DMS79 treated with DMSO at 0.1 percent for 48 hours (cell line): ENCODE measurements at places on chromosomes 5 and 9.

DNA sequence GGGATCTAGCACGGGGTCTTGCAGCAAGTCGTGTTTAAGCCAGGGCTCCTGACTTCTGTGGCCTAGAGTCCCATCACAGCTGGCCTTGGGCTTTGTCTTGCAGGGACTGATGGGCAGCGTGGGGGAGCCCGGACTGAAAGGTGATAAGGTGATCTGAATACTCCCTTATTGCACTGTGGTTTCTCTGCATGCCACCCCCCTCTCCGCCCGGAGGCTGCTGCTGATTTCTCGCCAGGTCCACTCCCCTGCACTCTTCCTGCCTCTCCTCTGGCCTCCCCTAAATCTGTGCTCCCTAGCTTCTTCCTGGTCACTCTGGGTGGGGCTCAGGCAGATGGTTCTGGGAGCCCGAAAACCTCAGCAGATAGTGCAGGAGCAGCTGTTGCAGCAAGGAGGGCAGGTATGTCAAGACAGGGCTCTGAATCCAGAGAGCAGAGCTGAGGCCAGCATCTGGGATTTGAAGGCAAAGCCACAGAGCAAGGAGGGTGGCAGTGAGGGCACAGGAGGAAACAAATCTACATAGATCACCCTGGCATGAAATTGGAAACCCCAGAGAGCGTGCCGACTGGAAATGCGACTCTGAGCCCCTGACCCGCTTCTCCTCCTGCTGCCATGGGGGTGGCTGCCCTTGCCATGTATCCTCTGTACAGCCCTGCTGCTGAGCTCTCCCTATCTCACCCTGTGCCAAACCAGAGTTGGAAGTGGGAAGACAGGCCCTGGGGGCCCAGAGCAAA, 76.5 kb downstream of the COL27A1 start:
- DNase-seq = no peak

DNA sequence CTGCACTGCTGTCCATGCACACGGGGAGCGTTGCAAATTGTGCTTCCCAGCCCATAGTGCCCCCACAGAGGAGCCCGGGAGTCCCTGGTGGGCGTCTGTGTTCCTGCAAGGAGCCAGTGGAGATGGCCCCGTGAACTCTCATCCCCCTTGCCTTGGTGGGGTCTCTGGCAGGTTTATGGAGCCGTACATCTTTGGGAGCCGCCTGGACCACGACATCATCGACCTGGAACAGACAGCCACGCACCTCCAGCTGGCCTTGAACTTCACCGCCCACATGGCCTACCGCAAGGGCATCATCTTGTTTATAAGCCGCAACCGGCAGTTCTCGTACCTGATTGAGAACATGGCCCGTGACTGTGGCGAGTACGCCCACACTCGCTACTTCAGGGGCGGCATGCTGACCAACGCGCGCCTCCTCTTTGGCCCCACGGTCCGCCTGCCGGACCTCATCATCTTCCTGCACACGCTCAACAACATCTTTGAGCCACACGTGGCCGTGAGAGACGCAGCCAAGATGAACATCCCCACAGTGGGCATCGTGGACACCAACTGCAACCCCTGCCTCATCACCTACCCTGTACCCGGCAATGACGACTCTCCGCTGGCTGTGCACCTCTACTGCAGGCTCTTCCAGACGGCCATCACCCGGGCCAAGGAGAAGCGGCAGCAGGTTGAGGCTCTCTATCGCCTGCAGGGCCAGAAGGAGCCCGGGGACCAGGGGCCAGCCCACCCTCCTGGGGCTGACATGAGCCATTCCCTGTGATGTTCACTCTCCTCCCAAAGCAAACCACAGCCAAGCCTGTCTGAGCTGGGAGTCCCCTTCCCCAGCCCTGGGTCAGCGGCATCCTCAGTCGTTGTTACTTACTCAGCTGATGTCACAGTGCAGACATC, 3.1 kb downstream of the MRPS2 start:
- no peak for DNase-seq

DNA sequence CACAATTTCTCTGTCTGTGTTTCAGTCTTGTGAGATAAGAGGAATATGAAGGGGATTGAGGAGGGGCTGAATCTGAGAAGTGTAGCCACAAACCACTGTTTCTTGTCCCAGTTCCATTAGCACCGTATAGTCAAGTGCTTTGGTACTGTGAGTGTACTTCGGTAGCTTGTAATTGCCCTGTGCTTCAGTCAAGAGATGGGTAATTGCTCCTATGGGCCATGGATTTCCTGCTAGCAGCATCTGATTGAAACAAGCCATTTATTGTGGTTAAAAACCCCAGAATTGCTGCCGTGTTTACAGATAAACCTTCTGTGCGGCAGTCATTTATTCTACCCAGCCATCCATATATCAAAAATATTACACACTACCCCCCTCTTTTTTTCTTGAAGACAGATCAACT, 98.6 kb downstream of the MAT2B start:
- peak; percentile 54 for DNase-seq

DNA sequence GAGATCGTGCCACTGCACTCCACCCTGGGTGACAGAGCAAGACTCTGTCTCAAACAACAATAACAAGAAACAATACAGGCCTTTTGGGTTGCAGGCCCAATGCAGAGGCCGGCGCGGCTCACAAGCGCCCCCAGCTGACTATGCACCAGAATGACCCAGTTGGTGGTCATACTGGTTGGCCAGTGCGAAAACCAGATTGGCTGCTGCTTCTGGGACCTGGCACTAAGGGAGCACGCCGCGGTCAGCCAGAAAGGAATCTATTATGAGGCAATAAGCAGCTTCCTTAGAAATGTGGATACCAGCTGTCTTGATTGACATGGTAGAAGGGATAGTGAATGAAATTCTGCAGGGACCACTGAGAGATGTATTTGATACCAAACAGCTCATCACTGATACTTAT, 35.0 kb downstream of the RANBP17 start:
- DNase-seq = no peak

- no peak for DNase-seq
Observed at GRCh38 chr5:134758176-134758503, 439 bp upstream of the DDX46 start.

GRCh38 chr5:103333376-103333775, 74.8 kb downstream of the MACIR start:
- no peak for DNase-seq

DNA sequence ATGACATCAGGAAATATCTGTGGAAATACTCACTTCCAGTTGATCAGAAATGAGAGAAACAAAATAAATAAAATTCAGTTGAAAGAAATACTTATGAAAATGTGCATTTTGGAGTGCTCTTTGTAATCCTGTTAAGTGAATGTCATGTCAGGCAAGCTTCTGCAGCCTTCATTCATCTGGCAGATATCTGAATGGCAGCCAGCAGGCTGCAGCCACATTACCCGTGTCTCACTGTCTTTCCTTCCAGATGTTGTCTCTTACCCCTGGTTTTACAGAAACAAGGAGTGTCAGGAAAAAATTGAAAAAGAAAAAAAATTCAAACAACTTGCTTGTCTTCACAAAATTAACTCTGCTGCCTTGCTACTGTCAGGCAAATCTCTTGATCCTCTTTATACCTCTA, 445.0 kb upstream of the RIOK2 start:
- no peak for DNase-seq

GRCh38 chr5:74196233-74196632, 444.3 kb downstream of the ENC1 start:
- DNase-seq = no peak

GRCh38 chr5:39624890-39625289, 200.1 kb upstream of the DAB2 start:
- DNase-seq = no peak

GRCh38 chr9:133892193-133892920, 99.8 kb downstream of the VAV2 start:
- peak; percentile 11 for DNase-seq

DNA sequence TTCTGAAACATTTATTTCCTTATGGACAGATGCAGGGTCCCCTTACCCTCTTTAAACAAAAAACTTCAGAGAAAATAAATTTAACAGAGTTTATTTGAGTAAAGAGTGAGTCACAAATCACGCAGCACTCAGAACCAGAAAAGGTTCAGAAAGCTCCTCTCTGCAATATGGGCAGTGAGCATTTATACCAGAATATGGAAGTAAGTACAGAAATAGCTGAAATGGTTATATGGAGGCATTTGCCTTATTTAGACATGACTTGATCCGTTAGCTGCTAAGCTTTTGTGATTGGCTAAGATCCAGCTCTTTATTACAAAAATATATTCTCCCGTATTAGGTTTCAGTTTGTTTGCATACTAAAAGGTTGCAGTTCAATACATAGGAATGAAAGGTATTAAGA, 1554.1 kb downstream of the EFNA5 start:
- no peak for DNase-seq

GRCh38 chr5:138639326-138639725, 64.1 kb upstream of the HSPA9 start:
- DNase-seq = no peak

DNA sequence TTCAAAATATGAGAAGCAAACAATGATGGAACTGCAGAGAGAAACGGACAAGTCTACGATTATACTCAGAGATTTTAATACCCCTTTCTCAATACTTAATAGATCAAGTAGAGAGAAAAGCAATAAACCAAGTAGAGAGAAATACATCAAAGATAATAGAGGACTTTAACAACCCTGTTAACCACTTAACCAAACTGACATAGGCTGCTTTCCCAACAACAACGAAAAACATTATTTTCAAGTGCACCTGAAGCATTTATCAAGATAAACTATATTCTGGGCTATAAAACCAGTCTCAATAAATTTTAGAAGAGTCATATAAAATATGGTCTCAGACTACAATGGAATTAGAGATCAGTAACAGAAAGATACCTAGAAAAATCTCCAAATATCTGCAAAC, 67.4 kb downstream of the GNAQ start:
- peak; percentile 6 for DNase-seq

- no peak for DNase-seq
Observed at GRCh38 chr5:172860520-172861443, 26.7 kb downstream of the ERGIC1 start.

DNA sequence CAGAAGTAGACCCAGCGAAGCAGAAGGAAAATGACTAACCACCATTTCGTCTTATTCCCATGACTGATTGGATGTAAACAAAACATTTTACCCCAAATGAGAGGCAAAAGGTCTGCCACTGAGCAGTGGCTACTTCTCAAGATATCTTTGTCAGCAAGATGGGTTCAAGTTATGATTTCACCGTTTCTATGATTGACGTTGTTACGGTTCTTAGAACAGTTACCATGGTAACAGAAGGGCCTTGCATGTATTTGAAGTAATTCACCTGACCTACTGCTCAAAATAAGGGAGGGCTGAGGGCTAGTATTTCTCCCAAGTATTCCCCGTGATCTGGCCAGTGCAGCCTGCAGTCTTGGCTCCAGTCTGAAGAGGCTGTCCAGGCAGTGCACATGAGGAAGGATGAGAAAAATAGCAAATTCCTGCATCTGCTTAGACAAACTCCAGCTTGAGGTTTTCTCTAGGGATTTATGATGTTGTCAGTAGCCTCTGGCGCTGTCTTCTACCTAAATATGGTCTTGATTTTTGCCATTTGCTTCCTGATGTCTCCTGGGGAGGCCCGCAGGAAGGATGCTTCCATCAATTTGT, 372.7 kb downstream of the TMEM38B start:
- no peak for DNase-seq

GRCh38 chr9:99818500-99818899, 3.2 kb upstream of the NR4A3 start:
- no peak for DNase-seq

GRCh38 chr9:120714846-120715388, 647 bp upstream of the MEGF9 start:
- no peak for DNase-seq

- DNase-seq = no peak
Observed at GRCh38 chr5:9479990-9480389, 65.9 kb downstream of the SEMA5A start.

DNA sequence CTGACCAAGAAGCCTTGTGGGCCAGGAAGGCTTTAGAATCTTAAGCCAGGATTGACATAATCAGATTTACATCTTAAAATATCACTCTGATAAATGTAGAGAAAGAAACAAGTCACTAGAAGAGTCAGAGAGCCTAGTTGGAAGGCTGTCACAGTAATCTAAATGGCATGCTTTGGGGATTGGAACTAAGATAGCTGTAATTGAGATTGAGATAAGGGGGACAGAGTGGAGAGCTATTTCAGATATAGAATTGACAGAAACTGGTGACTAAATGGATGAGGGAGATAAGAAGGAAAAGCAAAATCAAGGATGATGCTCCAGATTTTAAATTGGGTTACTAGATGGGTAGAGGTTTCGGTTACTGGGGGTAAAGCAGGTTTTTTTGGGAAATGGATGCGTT, 100.5 kb downstream of the XRCC4 start:
- DNase-seq = no peak

DNA sequence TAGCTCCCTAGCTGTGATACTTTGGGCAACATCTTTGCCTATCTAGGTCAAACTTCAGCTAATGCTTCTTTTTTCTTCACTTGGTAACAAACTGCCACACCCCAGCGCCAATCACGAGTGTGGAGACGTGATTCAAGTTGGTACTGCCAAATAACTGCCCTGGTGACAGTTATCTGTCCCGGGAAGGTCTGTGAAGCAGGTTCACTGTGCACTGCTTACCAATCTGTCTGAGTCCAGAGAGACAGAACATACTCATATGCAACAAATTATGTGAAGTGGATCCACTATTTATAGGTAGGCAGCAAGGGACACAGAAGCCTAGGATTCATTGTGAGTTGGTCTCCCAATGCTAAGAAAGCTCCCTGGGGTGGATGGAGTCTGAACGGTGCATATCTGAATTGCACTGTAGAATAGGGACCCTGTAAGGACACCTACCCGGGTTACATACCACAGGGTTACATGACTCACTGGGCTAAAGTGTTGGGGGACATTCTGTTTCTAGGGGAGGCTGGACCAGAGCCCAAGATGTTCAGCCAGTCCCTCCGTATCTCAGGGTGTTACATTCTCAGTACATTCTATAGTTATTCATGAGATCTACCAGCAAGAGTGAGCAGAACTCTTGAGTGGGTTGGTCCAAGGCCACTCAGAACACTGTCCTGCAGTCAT, 95.4 kb upstream of the STC2 start:
- DNase-seq = no peak

GRCh38 chr5:127210042-127210441, 80.6 kb upstream of the MEGF10 start:
- no peak for DNase-seq

DNA sequence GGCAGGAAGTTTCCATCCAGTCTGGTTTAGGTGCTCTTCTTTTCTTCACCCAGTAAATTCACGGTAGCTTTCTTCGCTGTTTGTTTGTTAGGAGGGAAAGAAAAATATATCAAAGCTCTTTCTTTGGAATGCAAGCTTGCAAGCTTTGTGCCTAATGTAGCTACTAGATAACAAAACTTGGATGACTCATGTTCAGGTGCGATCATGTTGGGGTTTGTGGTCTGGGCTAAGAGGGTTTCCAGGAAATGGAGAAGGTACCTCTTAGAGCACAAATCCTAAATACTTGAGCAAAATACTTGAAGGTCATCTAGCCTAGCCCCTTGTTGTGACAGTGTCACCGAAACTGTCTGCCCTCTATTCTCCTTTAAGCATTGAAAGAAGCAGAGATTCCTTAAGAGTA, 17.7 kb downstream of the SRP19 start:
- no peak for DNase-seq

- DNase-seq = no peak
Observed at GRCh38 chr5:116502616-116503015, 72.0 kb downstream of the SEMA6A start.

GRCh38 chr5:150017226-150018005, 16.9 kb downstream of the HMGXB3 start:
- DNase-seq = no peak

GRCh38 chr9:127033789-127034188, 88.6 kb downstream of the ANGPTL2 start:
- DNase-seq = no peak
